Astrocyte of the spinal cord (primary cell): ENCODE measurements at places on chromosomes 3 and 15.

DNA sequence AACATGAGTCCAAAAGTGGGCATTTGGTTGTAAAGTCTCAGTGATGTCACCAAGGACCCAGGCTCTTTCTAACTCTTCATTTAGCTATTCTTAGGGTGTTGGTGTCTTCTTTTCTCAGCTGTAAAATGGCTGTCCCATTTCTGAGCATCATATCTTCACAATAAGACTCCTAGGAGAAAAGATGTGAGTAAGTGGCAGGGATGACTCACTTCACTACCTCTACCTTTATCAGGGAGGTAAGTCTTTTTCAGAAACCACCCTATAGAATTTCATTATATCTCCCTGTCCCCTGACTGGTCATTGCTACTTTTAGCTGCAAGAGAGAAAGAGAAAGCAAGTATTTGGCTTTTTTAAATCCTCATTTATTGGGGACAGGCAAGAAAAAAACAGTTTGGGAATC, 300.2 kb upstream of the RBMS3 start:
- no peak for DNase-seq

- no peak for DNase-seq
These were observed 202.2 kb downstream of the DOCK3 start for GRCh38 chr3:50876947-50877346.

- DNase-seq = no peak
These were observed 85.3 kb downstream of the TRAK1 start for GRCh38 chr3:42176242-42177034.

GRCh38 chr15:68368731-68369435, 63.1 kb downstream of the ITGA11 start:
- DNase-seq = no peak

GRCh38 chr3:13189639-13190377, 116.6 kb upstream of the IQSEC1 start:
- no peak for DNase-seq

GRCh38 chr15:50797926-50798325, 32.4 kb upstream of the SPPL2A start:
- no peak for DNase-seq

- no peak for DNase-seq
These were observed 291.6 kb upstream of the CFAP20DC start for GRCh38 chr3:59341459-59341858.

- no peak for DNase-seq
These were observed 65.5 kb downstream of the ARHGAP31 start for GRCh38 chr3:119359476-119360326.

DNA sequence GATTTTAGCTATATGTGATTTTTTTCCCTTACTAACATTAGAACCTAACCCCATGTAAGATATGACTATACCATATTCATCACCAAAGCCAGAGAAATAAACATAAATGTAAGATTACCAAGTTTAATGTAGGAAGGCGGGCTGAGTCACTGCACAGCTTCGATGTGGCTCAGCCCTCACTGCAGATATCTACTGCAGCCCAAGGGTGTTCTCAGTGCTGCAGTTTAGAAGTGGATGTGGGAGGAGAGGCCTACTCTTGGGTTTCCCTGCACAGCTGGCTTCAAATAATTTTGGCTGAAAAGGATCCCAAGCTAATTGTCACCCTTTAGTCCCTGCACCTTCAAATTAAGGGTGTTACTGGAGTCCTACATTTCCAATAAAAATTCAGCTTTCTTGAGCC, 9.3 kb downstream of the ARPP19 start:
- peak; percentile 32 for DNase-seq

DNA sequence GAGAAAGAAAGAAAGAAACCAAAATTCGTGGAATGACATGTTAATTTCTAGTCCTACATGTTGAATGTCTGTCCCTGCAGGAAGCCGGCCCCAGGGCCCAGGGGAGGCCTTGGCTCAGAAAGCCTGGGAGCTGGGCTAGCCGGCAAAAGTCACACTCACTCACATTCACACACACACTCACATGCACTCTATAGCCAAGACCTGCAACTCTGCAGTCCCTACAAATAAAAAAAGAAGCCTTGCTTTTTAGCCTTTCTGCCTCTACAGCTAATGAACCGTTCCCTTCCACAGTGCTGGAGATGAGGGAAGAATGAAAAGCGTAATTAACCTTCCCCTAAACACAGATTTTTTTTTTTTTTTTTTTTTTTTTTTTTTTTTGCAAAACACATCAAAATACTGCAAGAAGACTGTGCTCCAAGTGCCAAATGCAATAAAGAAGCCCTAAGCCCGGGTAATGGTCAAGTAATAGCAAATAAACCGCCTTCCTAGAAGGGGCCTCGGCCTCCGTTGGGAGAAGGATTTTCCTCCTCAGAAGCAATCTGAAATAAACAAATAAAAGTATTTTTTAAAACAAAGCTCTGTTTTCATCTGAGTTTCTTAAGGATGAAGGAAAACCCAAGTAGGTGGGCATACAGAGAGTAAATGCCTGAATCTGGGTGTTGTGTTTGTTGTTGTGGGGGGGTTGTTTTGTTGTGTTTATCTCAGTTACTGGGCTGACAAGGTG, 4.3 kb downstream of the MECOM start:
- DNase-seq = no peak

- no peak for DNase-seq
These were observed 169.5 kb downstream of the USP13 start for GRCh38 chr3:179822296-179822695.

DNA sequence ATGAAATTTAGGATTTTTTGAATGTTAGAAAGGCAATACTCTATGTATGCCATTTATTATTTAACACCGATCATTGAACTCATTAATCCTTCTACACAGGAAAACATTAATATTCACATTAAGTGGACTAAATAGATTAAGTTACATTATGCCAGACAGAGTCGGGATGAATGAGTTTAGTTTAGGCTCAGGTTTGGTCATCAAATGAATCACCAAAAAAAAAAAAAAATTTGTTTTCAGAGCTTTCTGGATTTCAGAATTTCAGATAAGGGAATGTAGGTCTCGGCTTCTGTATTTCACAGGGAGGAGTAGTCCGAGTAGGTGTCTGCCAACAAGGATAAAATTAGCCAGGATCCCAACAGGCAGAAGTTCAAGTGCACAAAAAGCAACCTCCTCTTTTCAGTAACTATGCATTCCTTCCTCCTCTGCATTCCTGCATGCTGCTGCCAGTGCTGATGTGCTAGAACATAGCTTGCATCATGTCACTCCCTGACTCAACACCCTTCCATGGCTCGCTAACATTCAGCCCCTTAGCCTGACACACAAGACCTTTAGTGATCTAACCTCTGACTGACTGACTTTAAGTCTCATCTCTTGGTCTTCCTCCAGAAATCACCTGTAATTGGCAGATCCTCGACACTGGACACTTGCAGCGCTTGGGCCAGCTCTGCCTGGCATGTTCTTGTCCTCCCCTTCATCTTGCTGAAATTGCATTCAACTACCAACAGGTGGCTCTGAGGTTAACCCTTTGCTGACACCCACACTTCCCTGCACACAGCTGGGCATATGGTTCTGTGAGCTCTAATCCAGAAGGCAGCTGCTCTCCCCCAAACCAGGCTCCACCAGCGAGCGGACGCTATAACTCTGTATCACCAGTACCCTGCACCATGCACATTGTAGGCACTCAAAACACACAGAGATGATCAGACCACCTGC, 145.4 kb upstream of the PROK2 start:
- DNase-seq = peak; percentile 13

- DNase-seq = no peak
These were observed 281.3 kb downstream of the FGF12 start for GRCh38 chr3:192445770-192446644.

GRCh38 chr3:151047636-151048035, 37.8 kb upstream of the MED12L start:
- DNase-seq = no peak

GRCh38 chr3:70248856-70249255, 63.6 kb downstream of the MDFIC2 start:
- DNase-seq = no peak
